HCT116 (cell line): ENCODE measurements at places on chromosomes 2 and 18.

DNA sequence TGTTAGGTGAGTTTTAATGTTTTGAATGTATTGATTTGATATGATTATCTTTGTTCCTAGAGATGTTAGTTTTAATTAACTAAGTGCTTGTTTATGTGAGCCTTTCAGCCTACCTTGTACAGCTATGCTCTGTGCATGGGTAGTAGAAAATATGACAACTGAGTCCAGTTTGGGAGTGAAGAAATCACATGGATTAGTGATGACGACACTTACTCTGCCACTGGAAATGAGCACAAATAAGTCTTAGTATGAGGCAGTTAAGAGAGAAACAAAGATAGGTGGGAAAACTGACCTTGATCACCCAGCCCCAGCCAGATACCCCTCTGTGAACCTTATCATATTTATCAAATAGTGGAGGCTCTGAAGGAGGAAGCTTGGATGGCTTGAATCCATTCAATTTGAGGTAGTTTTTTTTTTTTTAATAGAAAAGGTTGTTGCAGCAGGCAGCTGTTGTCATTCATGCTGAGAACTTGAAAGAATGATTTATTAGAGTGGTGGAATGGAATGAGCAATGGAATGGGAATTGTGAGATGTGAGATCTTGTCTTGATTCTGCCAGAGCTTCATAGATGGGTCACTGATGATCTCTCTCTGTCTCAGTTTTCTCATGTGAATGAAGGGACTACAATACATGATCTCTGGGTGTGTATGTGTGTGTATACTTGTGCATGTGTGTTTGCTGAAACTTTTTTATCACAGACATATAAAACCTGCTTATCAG, 96.4 kb downstream of the MAP3K20 start:
- DNase-seq: no peak

GRCh38 chr2:182630207-182630606, 85.8 kb upstream of the DNAJC10 start:
- DNase-seq: no peak

DNA sequence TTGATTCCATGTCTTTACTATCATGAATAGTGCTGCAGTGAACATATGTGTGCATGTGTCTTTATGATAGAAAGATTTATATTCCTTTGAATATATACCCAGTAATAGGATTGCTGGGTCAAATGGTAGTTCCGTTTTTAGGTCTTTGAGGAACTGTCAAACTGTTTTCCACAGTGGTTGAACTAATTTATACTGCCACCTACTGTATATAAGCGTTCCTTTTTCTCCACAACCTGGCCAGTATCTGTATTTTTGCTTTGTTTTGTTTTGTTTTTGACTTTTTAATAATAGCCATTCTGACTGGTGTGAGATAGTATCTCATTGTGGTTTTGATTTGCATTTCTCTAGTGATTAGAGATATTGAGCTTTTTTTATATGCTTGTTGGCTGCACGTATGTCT, 641.6 kb downstream of the SUCLG1 start:
- DNase-seq: peak; percentile 3

DNA sequence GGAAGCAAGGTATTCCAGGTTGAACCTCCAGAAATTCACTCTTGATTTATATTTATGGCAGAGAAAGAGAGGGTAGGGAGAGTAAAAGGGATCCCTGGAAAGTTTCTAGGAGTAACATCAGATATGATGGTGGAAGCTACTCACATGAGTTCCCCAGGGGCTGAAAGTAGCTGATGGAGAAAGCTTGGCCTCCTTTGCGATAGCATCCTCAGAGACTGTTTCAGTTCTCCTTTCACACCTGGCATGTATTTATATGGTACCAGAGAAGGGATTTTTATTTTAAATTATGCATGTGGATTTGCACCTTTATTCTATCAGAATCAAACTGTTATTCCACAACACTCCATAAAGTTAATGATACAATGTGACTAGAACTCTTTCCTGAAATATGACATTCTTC, 126.3 kb upstream of the OSR1 start:
- no peak for DNase-seq

GRCh38 chr2:152560166-152560565, 157.1 kb downstream of the PRPF40A start:
- no peak for DNase-seq

DNA sequence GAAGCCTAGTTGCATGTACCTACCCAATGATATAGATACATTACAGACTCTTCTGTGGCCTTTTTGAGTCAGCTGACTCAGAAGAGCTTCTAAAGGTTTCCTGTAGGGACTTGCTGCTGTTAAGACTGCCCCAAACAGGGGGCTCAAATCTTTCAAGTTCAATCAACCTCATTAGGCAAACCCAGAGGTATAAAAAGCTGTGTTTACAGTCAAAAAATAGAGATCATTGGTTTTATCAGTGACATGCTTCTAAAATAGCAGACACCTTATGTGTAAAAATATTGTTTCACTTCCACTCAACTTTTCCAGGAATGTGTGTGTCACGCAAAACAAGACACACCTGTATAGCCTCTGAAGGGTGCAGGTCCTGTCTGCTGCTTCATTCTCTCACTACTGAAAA, 624.3 kb upstream of the FANCL start:
- DNase-seq: no peak

- no peak for DNase-seq
These were observed 303.7 kb downstream of the SS18 start for GRCh38 chr18:25786758-25787157.

GRCh38 chr2:112817082-112817689, 19.4 kb downstream of the IL1B start:
- no peak for DNase-seq

GRCh38 chr18:43222501-43222900, 54.8 kb downstream of the SYT4 start:
- DNase-seq: no peak

DNA sequence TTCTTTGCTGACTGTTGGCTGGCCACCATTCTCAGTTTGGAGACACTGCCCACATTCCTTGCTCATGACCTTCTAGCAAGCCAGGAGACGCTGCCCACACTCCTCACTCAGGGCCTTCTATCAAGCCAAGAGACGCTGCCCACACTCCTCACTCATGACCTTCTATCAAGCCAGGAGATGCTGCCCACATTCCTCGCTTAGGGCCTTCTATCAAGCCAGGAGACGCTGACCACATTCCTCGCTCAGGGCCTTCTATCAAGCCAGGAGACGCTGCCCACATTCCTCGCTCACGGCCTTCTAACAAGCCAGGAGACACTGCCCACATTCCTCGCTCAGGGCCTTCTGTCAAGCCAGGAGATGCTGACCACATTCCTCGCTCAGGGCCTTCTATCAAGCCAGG, 131.3 kb upstream of the CBLN2 start:
- DNase-seq: no peak

DNA sequence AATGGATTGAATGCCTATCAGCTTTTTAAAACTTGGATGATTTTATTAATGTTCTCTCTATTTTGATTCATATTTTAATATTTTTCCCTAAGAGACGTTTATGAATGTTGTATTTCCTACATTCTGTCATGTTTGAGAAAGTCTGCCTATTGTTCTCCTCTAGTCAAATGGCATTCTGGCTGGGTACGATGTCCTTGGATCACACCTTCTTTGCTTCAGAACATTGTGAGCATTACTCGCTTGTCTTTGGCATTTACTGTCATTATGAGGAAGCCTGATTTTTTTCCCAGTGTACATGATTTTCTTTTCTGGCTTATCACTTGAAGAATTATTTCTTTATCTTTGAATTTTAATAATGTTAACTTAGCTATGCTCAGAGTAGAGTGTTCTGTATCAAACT, 78.4 kb downstream of the CDC42EP3 start:
- DNase-seq: no peak

- DNase-seq: no peak
These were observed 12.7 kb upstream of the HNMT start for GRCh38 chr2:137951586-137951985.

GRCh38 chr2:48496849-48497248, 33.1 kb upstream of the STON1 start:
- DNase-seq: no peak

- DNase-seq: no peak
These were observed 31.5 kb upstream of the REG3A start for GRCh38 chr2:79191081-79191480.

- DNase-seq: no peak
These were observed 89.1 kb upstream of the LHCGR start for GRCh38 chr2:48844417-48845155.

DNA sequence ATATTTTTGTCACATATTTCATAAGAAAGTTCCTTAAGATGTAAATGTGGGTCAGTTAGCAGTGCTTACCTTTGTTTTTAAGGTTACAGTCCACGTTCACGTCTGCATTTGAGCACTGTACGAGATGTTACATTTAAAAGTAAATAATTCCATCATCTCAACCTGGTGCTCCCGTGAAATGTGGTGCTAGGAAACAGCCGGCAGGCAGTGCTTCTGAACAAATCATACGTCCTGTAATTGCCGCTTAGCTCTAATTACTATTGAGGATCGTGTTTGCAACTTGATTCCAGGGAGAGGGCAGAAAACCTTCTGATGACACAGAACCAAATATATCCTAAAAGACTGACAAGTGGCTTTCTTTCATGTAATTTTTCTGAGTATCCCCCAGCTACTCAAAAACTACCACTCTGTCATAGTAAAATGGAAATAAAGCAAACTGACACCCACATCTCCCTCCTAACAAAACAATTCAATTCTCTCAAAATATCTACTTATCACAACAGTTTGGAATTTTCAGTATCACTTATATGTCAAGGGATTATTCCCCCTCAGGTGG, 297.8 kb upstream of the SESTD1 start:
- DNase-seq: no peak

DNA sequence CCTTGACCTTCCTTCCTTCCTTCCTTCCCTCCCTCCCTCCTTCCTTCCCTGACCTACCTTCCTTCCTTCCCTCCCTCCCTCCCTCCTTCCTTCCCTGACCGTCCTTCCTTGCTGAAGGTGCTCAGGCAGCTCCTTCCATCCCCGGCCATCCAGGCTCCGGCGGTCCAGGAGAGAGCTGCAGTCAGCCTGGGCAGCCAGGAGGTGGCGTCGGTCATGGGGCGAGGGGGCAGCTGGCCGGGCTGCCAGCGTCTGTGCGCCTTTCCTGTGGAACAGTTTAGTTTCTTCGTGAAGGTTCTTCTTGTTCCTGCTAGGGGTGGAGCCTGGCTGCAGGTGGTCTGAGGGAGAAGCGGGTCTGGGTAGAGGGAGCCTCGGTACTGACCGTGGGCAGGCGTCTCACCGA, 15.7 kb downstream of the GPR35 start:
- peak; percentile 29 for DNase-seq

- no peak for DNase-seq
These were observed 58.6 kb upstream of the TFPI start for GRCh38 chr2:187612857-187613256.

- no peak for DNase-seq
These were observed 33.4 kb upstream of the LPIN2 start for GRCh38 chr18:3046216-3046808.

- DNase-seq: no peak
These were observed 2.3 kb downstream of the SFXN5 start for GRCh38 chr2:73069041-73069854.

DNA sequence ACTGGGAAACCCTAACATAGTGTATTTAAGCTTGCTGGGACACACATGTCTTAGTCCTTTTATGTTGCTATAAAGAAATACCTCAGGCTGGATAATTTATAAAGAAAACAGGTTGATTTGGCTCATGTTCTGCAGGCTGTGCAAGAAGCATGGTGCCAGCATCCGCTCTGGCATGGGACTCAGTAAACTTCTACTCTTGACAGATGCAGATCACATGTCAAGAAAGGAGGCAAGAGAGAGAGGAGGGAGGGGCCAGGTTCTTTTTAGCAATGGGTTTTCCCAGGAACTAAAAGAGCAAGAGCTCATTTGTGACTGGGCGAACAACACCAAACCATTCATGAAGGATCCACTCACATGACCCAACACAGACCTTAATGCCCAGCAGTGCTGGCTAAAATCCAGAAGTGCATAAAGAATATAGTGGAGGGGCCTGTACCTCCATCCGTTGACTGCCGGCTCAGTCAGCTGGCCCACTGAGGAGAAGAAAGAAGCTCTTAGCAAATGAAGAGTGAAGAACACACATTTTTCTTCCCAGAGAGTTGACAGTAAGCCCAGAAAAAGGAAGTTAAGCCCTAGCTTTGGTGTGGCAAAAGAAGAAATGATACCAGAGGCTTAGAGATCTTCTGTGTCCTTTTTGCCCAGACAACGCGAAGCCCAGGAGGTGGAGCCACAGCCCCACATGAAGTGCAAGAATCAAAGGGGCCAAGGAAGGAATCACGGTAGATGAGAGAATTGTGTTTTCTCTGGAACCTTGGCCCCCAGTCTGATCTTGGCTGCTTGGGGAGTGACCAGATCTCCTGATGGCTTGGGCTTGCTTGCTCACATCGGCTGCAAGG, 183.5 kb upstream of the FAM98A start:
- no peak for DNase-seq

GRCh38 chr2:132549935-132550670, 119.9 kb downstream of the LYPD1 start:
- no peak for DNase-seq

DNA sequence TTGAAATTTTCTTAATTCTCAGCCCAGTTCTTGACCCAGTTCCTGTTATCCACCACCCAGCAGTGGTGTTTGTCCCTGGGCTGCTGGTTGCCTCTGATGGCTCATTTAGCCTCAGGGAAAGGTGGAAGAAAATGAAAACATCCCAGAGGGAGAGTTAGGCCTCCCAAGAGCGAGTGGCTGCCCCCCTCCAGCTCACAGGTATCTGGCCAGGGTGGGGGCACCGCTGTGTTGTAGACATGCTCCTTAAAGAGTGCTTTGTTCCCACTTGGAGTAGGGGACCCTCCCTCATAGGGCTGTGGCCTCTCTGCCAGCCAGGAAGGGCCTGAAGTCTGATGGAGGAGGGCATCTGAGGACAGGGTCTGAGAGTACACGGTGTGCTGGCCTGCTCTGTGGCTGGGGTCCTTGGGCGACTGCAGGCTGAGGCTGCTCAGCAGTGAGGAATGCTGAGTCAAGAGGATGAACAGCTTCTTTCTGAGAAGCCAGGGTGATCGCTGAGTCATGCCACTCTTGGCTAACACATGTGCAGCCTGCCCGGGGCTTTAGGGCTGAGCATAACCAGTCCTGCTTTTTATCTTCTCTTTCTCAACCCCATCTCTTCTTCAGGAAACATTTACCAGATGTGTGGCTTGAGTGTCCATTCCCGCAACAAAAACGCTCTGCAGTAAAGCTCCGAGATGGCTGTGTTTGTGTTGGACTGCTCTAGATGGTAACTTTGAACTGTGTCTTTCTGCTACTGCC, 72.3 kb downstream of the IL1R2 start:
- peak; percentile 33 for DNase-seq

GRCh38 chr2:160920791-160921303, 239.4 kb upstream of the TANK start:
- no peak for DNase-seq
